HT1080 (cell line): ENCODE measurements at places on chromosomes 3 and 15.
A peak's percentile ranks its signal among the peaks of the same experiment; 100 is the strongest.

DNA sequence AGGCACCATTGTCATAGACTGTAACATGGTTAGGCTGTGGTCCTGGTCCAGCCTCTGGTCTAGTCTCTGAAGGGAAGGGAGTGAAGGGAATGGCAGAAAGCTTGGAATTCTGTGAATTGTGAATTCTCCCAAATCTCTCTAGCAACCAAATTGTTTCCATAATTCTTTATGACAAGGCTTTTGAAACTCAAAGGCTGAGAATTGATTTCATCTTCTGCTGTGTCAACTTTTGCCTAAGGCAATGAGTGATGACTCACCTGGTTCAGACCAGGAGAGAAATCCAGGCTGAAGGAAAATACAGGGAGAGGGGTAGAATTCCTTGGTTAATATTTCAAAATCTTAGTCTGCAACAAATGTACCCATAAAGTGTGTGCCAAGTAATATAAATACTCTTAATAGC is 82.6 kb upstream of the ADPGK start:
- no peak for DNase-seq

GRCh38 chr3:178233371-178234071 is 302.7 kb upstream of the KCNMB2 start:
- DNase-seq = no peak

GRCh38 chr15:25055356-25056068 is 100.7 kb downstream of the SNRPN start:
- no peak for DNase-seq

DNA sequence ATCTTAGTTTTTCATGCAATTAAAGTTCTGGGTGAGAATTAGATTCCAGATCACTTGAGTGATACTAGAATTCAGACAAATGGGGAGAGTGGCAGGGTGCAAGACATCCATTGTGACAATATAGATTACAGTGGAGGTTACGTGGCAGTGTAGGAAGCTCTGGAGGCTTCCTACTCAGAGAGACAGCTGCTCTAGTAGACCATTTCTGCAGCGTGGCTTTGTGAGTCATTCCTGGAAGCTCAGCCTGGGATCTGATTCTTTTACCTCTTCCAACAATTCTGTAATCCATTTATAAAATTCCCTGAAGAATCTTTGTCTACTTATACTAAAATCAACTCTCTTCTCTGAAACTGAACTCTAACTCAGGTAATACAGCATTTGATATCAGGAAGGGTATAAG is 90.4 kb upstream of the ASB14 start:
- DNase-seq = peak; percentile 45

- DNase-seq = no peak
These were observed 109.5 kb downstream of the CGGBP1 start for GRCh38 chr3:87949189-87949878.

- DNase-seq = no peak
These were observed 1.3 kb upstream of the AEN start for GRCh38 chr15:88619796-88620195.

GRCh38 chr3:42488687-42489086 is 13.8 kb upstream of the VIPR1 start:
- DNase-seq = no peak

- no peak for DNase-seq
These were observed 5.5 kb downstream of the ADAMTSL3 start for GRCh38 chr15:83659417-83659812.

GRCh38 chr3:141407047-141407446 is 38.7 kb downstream of the ZBTB38 start:
- peak; percentile 62 for DNase-seq

DNA sequence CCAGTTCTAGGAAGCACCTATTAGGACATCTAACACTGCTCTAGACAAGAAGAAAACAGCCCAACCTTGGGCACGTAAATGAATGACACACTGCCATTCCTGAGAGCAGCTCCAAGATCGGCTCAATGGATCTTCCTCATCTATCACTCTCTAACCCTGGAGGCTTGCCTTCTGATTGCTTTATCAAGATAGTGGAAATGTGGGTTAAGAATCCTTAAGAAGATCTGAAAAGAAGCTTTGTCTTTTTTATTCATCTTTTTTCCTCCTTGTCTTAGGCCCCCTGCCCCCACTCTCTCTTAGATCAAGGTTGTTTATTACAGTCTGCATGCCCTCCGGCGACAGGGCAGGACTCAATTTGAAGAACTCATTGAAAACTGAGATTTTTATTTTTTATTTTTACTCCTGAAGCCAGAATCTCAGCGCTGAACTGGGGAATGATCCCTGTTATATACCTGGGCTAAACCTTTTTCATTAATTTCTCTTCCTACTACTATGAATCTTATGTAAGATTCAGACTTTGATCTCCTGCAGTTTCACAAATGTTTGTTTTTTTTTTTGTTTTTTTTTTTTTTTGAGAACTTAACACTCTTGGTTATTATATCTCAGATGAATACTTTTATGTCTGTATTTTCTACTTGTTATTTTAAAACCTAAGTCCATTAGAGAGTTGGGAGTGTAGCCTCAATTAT is 219.5 kb downstream of the SV2B start:
- no peak for DNase-seq

- DNase-seq = peak; percentile 58
These were observed 11.8 kb upstream of the HRG start for GRCh38 chr3:186653984-186654383.

GRCh38 chr3:178778589-178778988 is 242.4 kb downstream of the KCNMB2 start:
- no peak for DNase-seq
